ENCODE measurements at places on chromosomes 4 and X.

DNA sequence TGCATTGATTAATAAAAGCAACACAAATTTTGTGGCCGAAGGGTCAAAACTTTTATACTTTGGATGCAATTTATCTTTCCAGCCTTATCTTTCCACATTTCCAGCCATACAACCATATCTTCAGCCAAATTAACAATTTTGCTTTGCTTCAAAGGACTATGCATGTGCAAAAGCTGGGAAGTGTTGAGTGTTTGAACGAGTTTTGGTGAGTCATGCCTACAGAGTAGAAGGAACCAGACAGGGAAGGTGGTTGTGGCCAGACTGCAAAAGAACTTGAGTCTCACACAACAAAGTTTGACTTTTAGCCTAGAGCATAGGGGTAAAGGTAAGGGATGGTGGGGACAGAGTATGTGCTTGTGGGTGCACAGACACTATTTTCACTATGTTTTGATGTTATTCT is 53.0 kb upstream of the GABRA2 start:
- no peak for DNase-seq

DNA sequence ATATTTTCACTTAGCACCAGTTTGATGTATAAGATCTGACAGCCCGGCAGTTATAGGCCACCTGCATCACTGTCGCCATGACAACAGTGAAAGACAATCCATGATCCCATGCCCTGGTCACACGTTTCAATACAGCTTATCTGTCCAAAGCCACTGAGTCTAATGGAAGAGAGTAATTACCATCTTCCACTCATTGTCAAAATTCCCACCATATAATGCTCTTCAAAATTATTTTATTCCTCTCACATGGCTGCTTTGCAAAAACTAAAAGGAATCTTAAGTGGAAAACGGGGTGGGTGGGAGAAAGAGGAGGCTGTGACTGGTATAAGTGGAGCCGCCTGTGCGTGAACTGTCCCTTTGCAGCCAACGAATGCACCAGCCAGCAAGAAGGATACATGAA is 44.2 kb downstream of the MAML3 start:
- no peak for DNase-seq

DNA sequence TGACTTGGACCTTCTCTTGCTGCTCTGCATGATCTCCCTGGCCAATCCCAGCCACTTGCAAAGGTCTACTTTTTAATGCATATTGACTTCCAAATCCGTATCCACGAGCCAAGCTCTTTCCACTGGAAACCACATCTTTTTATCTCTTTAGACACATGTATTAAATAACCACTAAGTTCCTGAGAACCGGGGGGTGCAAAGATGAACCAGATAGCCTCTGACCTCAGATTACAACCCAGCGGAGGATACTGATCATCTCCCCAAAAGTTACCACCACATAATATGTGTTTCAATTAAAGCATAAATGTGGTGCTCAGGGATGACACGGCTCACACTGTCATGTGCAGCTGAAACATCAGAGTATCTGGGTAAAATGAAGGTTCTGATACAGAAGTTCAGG is 40.4 kb upstream of the FAM9B start:
- no peak for DNase-seq

DNA sequence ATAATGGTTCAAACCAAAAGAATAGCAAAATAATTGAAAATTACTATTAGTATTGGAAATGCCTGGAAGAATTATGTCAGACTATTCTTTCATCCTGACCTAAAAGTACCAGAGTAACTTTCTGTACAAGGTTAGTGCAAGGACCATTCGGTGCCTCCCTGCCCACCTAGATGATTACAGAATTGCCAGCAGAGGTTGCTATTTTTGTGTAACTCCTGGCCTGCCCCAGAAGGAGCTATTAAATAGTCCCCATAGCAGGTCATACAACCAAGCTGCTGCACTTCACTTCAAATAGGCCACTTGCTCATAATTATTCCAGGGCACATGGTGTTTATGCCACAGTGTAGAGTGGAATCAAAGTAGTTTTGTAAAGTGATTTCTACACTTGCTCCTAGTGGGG is 831.1 kb upstream of the PABPC4L start:
- no peak for DNase-seq

DNA sequence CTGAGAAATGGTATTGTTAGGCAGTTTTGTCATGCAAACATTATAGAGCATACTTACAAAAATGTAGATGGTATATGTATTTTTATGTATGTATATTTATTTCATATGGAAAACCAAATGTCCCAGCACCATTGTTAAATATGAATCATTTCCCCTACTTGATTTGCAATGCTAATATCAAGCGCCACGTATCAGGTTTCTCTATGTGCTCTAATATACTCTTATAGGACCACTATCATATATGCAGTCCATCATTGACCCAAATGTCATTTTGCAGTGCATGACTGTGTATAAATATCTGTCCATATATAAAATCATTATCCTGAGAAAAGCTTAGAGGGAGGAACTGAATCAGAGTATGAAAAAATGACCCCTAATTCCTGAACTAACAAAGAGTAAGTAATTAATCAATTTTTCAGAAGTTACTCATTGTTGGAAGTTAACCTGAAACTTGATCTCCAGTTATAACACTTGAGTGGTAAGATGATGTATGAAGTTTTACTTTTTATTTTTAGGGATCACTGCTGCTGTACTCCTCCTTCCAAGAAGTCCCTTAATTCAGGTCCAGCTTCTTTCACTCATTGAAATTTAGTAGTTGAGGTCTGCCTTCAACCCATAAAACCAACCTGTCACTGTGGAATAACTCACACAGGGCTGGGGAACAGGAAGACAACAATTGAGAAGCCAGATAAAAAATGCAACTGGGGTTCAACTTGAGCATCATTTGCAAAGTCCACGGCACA is 134.8 kb upstream of the LDB2 start:
- DNase-seq, result no peak

DNA sequence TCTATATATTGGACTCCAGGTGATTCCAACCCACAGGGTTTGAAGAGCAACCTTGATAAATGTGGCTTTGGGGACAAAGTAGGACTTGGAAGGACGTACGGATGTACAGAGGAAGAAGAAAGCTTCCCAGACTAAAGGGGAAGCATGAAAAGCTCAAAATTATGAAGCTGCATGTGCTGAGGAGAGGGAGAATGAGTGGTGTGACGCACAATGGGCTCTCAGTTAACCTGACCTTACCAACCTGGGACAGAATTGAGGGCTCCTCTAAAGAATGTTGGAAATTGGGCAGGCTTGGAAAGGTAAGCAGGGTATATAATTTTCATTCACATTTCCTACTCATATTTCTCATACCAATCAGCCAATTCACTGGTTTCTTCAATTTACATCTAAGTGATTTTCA is 10.5 kb upstream of the TIGD2 start:
- DNase-seq, result no peak

DNA sequence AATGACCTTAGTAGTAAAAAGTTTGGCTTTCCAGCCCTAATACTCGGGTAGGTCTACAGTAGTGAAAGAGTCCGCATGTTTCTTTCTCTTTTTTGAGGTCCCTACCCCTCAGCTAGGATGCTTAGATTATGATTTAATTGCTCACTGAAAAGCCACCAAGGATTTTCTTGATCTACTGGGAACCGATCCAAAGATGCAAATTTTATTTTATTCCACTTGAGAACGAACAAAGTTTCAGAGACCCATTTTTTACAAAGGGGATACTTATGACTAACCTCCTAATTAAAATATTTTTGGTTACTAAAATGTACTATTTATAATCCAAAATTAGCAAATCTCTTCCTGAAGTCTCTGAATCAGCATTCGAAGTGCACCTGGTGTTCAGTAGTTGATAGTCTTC is 14.3 kb upstream of the PDHA2 start:
- DNase-seq, result no peak

- DNase-seq, result no peak
Observed at GRCh38 chr4:17957688-17958087, 63.9 kb downstream of the LCORL start.

DNA sequence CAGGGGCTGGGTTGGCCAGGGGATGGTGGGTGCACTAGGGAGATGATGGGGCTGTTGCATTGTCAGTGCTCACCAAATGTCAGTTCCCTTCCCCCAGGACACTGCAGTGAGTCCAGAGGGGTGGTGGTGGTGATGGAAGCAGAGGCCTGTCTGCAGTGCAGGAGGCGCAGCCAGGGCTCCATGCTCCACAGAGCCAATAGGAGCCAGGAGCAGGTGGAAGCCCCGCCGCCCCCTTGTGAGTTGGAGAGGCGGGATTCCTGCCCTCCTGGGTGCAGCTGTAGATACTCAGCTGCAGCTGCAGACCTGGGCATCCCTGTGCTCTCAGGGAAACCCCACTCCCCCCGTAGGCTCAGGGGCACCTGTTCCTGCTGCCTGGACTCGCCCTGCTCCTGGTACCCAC is 284.7 kb downstream of the EVC2 start:
- no peak for DNase-seq

- DNase-seq, result no peak
Observed at GRCh38 chr4:175422331-175422730, 389.7 kb downstream of the GPM6A start.

DNA sequence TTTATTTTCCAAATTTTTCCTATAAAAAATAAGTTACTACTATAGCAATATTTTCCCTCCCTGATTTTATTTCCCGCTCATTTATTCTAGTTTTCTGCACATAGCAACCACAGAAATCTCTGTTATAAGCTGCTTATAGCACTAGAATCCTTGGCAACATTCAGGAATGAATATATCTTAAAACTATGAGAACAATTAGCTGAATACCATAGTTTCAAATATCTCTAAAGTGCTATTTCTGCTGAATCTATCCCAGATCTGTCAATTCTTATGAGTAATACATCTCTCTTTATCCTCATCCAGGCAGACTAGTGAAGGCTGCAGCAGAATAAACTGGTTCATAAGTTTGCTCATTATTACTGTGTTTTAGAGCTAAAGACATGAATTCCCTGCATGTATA is 622.9 kb upstream of the DIPK2B start:
- no peak for DNase-seq

DNA sequence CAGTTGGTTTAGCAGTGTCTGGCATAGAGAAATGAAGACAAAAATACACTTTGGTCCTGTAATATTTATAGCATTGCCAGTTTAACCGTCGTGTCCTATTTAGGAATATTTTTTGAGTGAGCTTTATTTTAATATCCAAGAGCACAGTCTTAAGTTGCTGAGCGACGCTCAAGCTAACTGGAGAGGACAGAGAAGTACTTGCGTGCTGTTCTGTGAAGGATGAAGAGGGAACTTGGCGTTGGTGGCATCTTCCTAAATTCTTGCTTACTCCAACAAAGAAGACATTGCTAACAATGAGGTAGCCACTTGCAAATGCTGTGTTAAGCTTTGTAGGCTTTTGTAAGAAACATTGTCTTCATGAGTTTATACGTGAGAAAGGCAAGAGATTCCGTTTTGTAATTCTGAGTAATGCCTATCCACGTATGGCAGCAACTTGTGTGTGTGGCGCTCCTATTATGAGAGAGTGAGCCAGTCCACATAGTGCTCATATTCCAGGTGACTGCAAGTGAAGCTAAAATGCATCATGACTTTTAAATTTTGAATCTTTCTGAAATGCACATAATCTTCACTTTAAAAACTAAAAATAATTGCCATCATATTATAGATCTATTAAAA is 50.6 kb downstream of the SYNPO2 start:
- DNase-seq, result no peak

GRCh38 chr4:73520821-73521220 is 39.3 kb downstream of the AFM start:
- no peak for DNase-seq

GRCh38 chr4:110357521-110357920 is 118.4 kb upstream of the ENPEP start:
- no peak for DNase-seq

- DNase-seq, result no peak
Observed at GRCh38 chr4:5470318-5471198, 237.8 kb downstream of the EVC2 start.

DNA sequence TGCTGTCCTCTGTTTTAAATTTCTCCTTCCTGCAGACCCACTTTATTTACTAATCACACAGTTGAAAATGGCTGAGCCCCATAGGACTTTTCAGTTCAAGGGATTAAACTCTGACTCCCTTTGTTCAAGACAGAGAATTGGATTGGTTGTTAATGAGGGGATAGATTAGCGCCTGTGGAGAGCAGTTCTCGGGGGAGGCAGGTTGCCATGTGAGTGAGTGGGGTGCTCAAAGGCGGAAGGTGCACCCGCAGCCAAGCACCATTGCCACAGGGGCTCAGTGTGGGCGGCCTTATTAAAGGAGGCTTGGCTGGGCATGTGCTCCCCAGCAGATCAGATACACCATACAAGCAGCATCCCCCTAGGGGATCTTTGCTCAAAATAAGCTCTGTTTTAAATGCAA is 7.9 kb upstream of the CBR4 start:
- no peak for DNase-seq

DNA sequence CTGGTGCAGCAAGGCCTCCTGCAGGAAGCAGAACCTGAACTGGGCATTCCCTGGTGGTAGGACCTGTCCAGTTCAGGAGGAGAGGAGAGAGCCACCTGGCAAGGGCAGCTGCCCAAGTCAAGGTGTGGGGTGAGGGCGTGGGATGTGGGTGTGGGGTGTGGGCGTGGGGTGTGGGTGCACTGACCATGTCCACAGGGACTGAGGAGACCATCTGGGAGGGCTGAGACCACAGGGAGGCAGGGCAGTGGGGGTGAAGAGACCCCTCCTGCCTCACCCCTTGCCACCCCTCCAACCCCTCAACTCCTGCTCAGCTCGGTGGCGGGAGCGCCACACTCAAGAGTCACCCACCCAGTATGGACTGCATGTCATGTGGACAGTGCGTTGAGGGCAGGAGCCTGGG is 117.9 kb downstream of the CPZ start:
- no peak for DNase-seq

DNA sequence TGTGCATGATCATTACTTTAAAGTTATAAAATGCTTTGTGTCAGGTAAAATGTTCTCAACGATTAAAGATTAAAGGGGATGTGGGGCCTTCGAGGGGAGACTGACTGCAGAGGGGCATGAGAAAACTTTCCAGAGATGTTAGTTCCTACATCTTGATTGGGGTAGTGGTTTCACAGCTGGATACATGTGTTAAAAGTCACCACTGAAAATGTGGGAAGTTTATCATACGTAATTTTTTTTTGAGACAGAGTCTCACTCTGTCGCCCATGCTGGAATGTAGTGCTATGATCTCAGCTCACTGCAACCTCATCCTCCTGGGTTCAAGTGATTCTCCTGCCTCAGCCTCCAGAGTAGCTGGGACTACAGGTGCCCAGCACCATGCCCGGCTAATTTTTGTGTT is 79.5 kb downstream of the RBM47 start:
- no peak for DNase-seq

DNA sequence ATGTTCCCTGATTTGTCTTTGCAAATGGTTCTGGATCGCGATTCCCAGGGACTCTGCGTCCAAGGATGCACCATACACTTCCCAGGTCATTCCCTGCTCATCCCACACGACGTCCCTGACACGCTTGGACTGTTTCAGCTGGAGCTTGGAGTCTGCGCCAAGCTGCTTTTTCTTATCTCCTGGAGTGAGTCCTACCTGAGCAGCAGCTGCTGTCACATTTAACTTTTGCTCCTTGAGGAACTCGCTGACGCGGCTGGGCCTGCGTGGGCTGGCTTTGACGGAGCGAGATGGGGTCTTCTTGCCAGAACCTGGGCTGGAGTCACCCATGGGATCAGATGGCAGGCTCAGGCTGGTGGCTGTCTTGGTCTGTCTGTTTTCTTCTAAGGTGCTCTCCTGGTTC is 59.6 kb downstream of the GPRIN3 start:
- DNase-seq, result no peak

- no peak for DNase-seq
Observed at GRCh38 chr4:22987870-22988269, 295.1 kb downstream of the GBA3 start.
